Left renal cortex interstitium (tissue), 4 donors: ENCODE measurements at places on chromosomes 7 and 10.

- DNase-seq = no peak
These were observed 2.1 kb upstream of the BNIP3 start for GRCh38 chr10:131983780-131984179.

- DNase-seq = no peak
These were observed 75.8 kb downstream of the LSMEM1 start for GRCh38 chr7:112556633-112557032.

DNA sequence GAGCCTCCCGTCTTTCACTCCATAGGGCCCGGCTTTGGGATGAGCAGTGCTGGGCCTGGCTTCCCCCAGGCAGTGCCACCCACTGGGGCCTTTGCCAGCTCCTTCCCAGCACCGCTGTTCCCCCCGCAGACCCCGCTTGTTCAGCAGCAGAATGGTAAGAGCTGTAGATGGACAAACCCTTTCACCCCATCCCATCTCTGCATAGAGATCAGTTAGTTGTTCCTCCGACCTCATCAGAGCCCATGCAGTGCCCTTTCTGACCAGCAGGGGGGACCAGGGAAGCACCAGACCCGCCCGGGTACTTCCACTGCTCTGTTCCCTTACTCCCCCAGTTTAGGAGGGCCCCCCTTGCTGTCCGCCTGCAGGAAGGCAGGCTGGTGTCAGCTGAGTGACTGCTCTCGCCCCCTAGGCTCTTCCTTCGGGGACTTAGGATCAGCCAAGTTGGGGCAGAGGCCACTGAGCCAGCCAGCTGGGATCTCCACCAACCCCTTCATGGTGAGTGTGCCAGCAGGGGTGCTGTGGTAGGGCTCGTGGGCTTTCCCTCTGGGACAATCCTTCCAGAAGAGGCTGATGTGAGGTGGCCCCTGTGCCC lies 9.8 kb downstream of the SAP25 start:
- DNase-seq = no peak

GRCh38 chr10:1380088-1380671 lies 324.0 kb downstream of the WDR37 start:
- no peak for DNase-seq

- DNase-seq = no peak
These were observed 790.5 kb downstream of the MAGI2 start for GRCh38 chr7:78662939-78663338.
